Tibial nerve (tissue), 4 donors: ENCODE measurements at places on chromosomes 5 and 9. TPM values are rescaled to one million over a fixed set of nuclear protein-coding genes. Genes with fewer than 3 reads are reported as not detected.

GRCh38 chr9:99867968-99868367 lies 38.5 kb upstream of the STX17 start:
- H3K27me3 ChIP-seq: no peaks in the 10 kb centered on the region
- H3K27ac ChIP-seq: no peak overlapping the region
- no peak overlapping the region for H3K4me3 ChIP-seq
- H3K36me3 ChIP-seq: no peaks in the 10 kb centered on the region
- DNase-seq: no peak

TRPM3 gene
- 5.2 TPM for total RNA-seq

DNA sequence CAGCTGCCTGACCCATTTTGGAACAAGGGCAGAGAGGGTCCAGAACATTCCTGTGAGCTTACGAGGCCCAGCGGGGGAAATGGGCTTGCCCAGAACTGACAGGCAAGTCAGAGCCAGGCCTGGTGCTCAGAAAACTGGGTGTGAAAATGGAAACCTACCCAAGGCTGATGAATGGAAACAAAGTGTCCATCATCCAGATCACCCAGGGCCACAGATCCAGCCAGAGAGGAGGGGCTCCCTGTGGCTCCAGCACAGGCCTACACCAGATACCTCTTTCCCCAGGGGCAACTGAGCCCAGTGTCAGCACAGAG lies 3.1 kb downstream of the CLTB start:
- peaks cover 24% of the 10 kb centered on the region for H3K4me1 ChIP-seq
- DNase-seq: no peak
- no peaks in the 10 kb centered on the region for H3K36me3 ChIP-seq

CENPK gene
- not detected for total RNA-seq

- H3K36me3 ChIP-seq: no peaks in the 10 kb centered on the region
- no peaks in the 10 kb centered on the region for H3K27me3 ChIP-seq
- DNase-seq: no peak
Measured at GRCh38 chr5:62093411-62093810, 212.6 kb upstream of the KIF2A start.

DNA sequence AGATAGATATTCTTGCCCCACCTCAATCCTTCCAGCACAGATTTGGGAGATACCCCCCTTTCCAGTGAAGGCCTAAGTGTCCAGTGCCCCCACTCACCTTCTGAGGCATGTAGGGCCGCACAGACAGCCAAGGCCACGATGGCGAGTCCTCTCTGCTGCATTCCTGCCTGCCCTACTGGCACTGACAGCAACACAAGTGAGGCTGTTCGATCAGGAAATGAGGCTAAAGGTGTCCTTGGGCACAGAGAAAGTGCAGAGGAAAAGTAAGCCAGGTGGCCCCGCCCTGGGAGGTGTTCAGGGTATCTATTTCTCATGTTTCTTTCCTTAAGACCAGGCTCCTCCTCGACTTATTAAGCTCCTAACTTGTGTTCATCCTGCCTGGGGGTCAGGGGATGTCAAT lies at the start of gene CCL28:
Gene CCL28, minus strand, starts transcription at position 236 of the 400 bp plus-strand sequence. Its CDS starts 75 bp downstream, at position 161.
- H3K27me3 ChIP-seq: no peaks in the 10 kb centered on the region
- H3K4me1 ChIP-seq: no peaks in the 10 kb centered on the region
- H3K27ac ChIP-seq: no peak within 1 kb of the TSS
- H3K4me3 ChIP-seq: no peak within 1 kb of the TSS
- DNase-seq: no peak
- H3K36me3 ChIP-seq: no peaks in the 10 kb centered on the region

DNA sequence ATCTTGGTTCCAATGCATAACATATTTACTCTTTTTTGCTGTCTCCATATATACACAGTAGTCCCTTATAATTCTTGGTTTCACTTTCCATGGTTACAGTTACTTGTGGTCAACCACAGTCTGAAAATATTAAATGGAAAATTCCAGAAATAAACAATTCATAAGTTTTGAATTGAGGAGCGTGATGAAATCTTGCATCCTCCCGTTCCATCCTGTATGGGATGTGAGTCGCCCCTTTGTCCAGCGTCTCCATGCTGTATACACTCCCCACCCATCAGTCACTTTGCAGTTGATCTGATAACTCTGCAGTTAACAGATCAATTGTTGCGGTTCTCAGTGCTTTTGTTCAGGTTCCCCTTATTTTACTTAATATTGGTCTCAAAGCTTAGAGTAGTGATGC lies 11.5 kb upstream of the FAF2 start:
- H3K36me3 ChIP-seq: no peaks in the 10 kb centered on the region
- H3K27ac ChIP-seq: peak overlapping the region; percentile 3
- H3K4me1 ChIP-seq: no peaks in the 10 kb centered on the region
- no peak overlapping the region for H3K4me3 ChIP-seq

GRCh38 chr5:147504011-147504410 lies 5.9 kb downstream of the DPYSL3 start:
- no peak for DNase-seq
- H3K4me1 ChIP-seq: no peaks in the 10 kb centered on the region
- H3K27me3 ChIP-seq: no peaks in the 10 kb centered on the region
- H3K4me3 ChIP-seq: no peak overlapping the region
- no peaks in the 10 kb centered on the region for H3K36me3 ChIP-seq

INSL6 gene
- not detected for total RNA-seq

PDZD2 gene
- total RNA-seq: 106 TPM

DNA sequence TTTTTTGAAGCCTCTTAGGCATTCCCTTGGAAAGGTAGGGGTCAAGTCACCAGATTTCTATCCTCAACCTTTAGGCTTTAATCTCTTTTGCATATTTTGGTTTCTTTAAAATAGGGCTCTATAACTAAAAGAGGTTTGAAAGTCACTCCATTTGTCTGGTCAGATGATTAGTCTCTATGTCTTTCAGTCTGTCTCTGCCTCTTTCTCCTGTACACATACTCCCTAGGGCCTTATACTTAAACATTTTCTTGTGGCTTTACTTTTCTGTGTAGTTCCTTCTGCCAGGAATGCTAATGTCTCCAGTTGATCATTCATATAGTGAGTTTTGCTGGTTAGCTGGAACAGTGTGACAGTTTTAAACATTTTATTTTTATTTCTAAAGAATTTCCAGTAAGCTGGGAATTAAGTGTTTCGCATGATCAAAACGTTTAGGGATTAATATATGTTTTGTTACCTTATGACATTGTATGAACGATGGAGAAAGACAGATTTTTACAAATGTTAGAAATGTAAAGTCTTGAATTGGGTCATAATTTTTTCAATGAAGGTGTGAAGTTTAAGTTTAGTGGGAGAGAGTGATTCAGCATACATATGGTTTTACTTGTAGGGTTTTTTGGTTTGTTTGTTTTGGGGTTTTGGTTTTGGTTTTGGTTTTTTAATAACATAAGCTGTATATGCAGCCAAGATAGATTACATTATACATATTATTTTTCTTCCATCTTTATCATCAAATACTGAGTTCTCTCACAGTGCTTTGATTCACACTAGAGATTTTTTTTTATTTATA lies 90.6 kb downstream of the ZCCHC7 start:
- no peaks in the 10 kb centered on the region for H3K36me3 ChIP-seq
- DNase-seq: no peak
- H3K27me3 ChIP-seq: no peaks in the 10 kb centered on the region

GRCh38 chr5:181173420-181174342 lies 26.3 kb downstream of the OR2V2 start:
- no peak overlapping the region for H3K4me3 ChIP-seq
- H3K4me1 ChIP-seq: no peaks in the 10 kb centered on the region
- DNase-seq: no peak
- H3K27me3 ChIP-seq: peaks cover 75% of the 10 kb centered on the region

DNA sequence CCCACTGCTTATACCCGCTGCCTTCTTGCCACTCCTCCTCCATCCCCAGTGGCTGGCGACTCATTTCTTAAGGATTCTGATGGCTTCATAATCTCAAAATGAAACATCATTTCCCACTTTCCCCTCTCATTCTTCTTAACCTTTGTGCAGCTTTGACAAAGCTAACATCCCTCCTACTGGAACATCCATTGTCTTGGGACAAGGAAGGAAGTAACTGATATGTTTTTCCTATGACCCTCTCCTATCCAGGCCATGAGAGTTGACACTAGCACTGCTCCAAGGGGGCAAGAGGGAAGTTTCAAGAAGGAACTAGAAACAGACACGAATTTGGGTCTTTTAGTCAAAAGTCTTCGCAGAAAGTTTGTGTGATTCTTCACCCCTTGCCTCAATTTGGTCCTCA lies 71.7 kb upstream of the SNX2 start:
- H3K4me3 ChIP-seq: no peak overlapping the region
- H3K27me3 ChIP-seq: no peaks in the 10 kb centered on the region
- no peaks in the 10 kb centered on the region for H3K36me3 ChIP-seq

DNA sequence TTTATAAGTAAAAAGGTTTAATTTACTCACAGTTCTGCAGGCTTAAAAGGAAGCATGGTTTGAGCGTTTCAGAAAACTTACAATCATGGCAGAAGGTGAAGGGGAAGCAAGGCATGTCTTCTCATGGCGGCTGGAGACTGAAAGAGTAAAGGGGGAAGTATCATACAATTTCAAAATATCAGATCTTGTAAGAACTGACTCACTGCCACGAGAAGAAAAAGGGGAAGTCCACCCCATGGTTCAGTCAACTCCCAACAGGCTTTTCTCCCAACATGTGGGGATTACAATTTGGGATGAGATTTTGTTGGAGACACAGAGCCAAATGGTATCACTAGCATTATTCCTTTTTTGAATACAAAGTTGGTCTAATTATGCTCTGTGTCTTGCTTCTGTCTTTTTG lies 627.9 kb upstream of the ST8SIA4 start:
- H3K4me3 ChIP-seq: no peak overlapping the region
- DNase-seq: no peak
- H3K36me3 ChIP-seq: no peaks in the 10 kb centered on the region
- H3K27ac ChIP-seq: no peak overlapping the region
- no peaks in the 10 kb centered on the region for H3K4me1 ChIP-seq

KCNV2 gene
- total RNA-seq: not detected

DNA sequence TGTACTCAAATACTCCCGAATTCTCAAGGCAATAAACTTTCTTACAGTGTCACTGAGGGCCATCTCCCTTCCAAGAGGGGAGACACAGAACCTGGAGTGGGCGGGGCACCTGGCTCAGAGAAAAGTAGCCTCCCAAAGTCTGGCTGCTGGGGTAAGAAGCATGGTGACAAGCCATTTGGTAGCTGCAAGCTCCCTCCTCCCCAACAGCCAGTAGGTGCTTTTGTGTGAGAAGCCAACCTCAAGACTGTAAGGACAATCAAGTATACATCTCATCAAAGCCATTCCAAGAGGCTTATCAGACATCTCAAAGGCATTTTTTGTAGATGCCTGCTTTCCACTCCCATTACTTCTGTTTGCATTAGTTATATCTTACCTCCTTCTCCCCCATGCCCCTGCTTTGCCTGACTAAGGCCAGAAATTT lies 1.4 kb downstream of the DAB2 start:
- no peaks in the 10 kb centered on the region for H3K36me3 ChIP-seq
- no peak for DNase-seq
- peaks cover 36% of the 10 kb centered on the region for H3K4me1 ChIP-seq
- H3K27ac ChIP-seq: peak overlapping the region; percentile 55

DNA sequence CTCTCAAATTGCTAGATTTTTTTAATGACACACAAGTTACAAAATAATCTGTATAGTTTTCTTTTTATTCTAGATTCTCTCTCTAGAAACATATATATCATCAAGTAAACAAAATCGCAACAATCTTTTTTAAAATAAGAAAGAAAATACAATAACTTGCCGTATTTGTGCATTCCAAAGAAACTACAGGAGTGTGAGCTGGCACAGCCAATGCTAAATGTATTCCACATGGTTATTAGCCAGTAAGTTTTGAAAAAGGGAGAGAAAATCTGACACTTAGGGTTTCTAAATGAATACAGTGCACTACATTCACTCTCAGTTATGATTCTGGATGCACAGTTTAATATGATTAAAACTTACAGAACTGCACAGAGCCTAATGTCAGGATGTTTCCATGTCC lies 117.9 kb downstream of the BNC2 start:
- H3K4me1 ChIP-seq: no peaks in the 10 kb centered on the region
- H3K4me3 ChIP-seq: no peak overlapping the region
- H3K36me3 ChIP-seq: no peaks in the 10 kb centered on the region
- H3K27ac ChIP-seq: peak overlapping the region; percentile 25

DNA sequence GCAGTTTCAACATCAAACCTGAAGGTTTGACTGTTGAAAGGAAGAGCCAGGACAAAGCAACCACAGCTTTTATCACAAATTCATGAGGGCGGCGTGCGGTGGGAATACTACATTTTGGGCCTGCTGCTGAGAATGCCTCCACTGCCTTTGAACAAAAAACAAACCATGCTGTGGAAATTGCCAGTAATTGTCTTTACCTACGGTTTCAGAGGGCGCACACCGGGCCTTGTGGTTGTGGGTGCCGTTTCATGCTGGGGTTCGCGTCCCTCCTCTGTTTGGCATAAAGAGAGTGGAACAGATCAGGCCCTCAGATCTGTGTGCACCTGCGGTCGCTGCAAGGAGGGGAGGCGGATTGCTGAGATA lies 27.6 kb upstream of the TCF7 start:
- H3K36me3 ChIP-seq: no peaks in the 10 kb centered on the region
- peaks cover 11% of the 10 kb centered on the region for H3K4me1 ChIP-seq
- H3K27ac ChIP-seq: no peak overlapping the region
- no peak overlapping the region for H3K4me3 ChIP-seq

- H3K27me3 ChIP-seq: no peaks in the 10 kb centered on the region
- H3K4me3 ChIP-seq: no peak overlapping the region
- no peaks in the 10 kb centered on the region for H3K36me3 ChIP-seq
- peak overlapping the region; percentile 42 for H3K27ac ChIP-seq
Measured at GRCh38 chr5:151208481-151208914, 15.4 kb downstream of the CCDC69 start.

KIF4B gene
- not detected for total RNA-seq

DNA sequence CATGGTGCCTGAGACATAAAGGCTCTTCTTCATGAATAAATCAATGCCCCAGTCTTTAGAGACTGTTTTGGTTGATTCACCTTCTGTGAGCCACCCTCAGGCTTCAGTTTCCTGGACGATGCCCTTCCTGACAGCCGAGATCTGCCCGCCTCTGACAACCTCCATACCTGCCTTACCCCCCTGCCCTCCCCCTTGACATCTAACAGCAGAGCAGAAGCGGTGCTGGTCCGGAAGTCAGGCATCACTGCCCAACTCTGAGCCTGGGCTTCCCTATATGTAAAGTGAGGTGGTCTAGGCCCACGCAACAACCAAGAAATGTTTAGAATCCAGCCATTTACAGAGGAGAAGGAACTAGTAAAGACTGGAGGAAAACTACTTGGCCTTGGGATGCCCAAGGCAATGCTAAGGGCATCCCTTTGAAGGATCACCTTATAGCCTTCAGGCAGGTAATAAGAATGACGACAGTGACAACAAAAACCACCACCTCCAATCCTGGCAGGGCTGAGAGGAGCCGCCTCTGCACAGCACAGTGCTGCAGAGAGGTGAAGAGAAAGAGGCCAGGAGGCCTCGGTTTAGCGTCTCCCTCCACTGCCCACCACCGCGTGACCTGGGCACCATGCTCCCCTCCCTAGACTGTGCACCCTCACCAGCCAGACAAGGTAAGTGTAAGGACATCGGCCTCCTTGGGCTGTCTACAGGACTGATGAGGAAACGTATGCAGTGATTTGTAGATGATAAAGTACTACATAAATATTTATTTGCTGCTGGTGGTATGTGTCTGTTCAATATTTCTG lies 35.3 kb upstream of the GABBR2 start:
- H3K4me3 ChIP-seq: no peak overlapping the region
- H3K4me1 ChIP-seq: no peaks in the 10 kb centered on the region
- no peaks in the 10 kb centered on the region for H3K27me3 ChIP-seq

GRCh38 chr9:136255166-136255538 lies 9.5 kb upstream of the QSOX2 start:
- DNase-seq: no peak
- peaks cover 15% of the 10 kb centered on the region for H3K4me1 ChIP-seq
- H3K27ac ChIP-seq: no peak overlapping the region
- no peaks in the 10 kb centered on the region for H3K27me3 ChIP-seq
- H3K36me3 ChIP-seq: no peaks in the 10 kb centered on the region

ANKRD31 gene
- 0.39 TPM for total RNA-seq

GRCh38 chr5:94522117-94522516 lies 96.3 kb downstream of the KIAA0825 start:
- no peak for DNase-seq
- no peak overlapping the region for H3K4me3 ChIP-seq
- no peaks in the 10 kb centered on the region for H3K27me3 ChIP-seq
- peaks cover 5% of the 10 kb centered on the region for H3K4me1 ChIP-seq
- H3K36me3 ChIP-seq: no peaks in the 10 kb centered on the region
